ENCODE measurements at places on chromosomes 4 and X.

DNA sequence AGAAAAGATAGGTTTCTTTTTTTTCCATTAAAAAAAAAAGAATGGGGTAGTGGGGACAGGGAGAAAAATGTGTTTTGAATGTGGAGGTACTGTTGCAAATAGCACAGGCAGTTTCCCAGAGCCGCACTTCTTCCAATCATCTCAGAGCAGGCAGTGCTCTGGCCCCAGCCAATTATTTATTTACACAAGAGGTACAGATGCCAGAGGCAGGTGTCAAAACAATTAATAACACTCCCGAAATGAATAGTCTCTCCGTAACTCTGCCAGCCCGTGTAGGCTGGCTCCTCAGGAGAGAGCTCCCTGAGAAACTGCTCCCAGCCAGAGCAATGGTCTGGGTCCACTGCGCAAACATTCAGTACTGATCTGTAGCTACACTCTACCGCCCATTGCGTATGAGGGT lies 130.8 kb upstream of the IL1RAPL2 start:
- no peak for DNase-seq

GRCh38 chrX:138711399-138712347 lies at the start of gene FGF13:
TSS of gene FGF13 (minus strand) at chrX:138711717. CDS start at chrX:138711003, 714 bp downstream.
- DNase-seq = no peak

GRCh38 chr4:128459547-128459946 lies 171.9 kb upstream of the PGRMC2 start:
- no peak for DNase-seq

GRCh38 chr4:157265281-157265680 lies 44.8 kb downstream of the GRIA2 start:
- peak; percentile 15 for DNase-seq

DNA sequence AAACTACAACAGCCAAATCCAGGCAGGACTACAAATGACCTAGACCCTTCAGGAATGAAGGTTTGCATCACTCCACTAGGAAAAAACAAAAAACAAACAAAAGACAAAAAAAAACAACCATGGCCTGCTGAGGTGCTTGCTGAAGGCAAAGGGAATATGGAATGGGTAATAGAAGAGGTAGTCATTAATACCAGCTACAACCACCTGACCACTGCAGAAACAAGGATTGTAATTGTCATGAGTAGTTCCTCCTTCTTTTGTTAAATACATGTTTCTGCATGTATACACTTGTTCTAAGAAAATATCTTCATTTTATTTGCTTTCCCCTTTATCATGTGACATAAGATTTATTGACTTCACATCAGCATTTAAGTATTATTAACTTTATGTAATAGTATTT lies 409.8 kb upstream of the GRID2 start:
- DNase-seq = no peak

- DNase-seq = peak; percentile 44
Measured at GRCh38 chr4:112882286-112882685, 167.2 kb upstream of the ANK2 start.

DNA sequence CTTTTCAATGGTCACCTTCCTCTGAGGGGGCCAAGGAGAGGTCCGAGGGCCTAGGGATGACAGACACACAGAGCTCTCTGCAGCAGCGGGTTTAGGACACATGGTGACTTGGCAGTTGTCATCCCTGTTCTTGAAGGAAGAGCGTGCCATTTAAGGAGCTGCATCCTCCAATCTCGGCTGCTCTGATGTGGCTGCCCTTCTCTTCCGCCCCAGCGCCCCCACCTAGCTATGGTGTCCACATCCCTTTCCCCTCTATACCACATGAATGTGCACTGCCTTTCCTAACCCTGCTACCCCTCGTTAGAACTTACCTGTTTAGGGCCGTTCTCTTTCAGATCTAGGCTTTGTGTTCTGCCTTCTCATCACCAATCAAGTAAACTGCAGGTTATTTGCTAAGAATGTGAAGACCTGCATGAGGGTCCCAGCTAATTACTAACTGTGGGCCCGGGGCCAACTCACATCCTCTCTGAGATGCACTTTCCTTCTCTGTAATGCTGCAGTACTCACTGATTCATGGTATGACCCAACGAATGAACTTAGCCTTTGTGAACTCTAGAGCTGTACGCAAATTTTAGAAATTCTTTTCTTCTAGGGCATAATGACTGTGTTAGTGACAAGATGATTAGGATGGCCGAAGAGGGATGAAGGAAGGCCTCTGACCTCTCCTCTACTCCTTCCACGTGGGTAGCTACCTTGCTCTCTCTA lies 38.2 kb downstream of the CHST7 start:
- no peak for DNase-seq

GRCh38 chr4:56961107-56961500 lies 16.3 kb downstream of the NOA1 start:
- DNase-seq = no peak

DNA sequence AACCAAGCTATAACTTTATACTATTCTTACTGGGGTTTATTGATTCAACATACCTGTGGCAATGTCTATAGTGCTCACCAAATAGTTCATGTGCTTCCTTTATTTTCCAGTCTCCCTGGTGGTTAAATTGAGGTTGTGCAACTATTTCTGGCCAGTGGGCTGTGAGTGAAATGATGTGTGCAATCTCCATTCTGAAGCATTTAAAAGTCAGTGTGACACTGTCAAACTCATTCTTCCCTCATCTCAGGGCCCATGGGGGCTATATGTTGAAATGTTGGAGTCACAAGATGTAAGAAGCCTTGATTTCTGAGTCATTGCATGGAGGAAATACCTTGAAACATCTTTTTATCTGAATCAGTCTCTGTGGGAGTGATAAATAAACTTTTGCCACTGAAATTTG lies 414.3 kb upstream of the RPS6KA3 start:
- DNase-seq = no peak

DNA sequence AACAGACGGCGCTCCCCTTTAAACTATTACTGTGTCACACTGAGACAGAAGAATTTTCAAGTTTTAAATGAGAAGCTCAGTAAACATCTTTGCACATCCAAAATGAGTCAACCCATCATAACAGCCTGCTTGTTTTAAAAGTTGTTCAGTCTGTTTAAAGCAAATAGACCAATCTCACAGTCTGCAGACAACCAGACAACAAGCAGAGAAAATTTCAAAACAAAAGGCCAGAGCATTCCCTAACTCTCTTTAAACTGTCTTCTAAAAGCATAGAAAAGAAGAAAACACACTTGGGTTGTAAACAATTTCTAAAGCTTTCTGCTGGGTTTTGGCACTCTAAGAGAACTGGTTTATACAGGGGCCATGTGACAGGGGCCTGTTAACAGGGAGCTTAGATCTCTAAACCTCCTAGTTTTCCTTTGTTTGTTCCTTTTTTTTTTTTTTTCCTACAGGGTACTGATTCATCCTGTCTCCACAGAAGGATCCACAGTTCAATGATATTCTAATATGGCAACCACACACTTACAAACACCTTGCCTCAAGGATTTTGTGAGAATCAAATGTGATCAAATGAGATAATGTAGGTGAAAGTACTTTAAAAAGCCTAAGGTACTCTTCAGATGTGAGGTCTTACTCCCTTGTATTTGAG lies 100.8 kb upstream of the MAML3 start:
- DNase-seq = no peak

- DNase-seq = peak; percentile 88
Measured at GRCh38 chr4:173264684-173265185, 69.4 kb downstream of the HMGB2 start.

- no peak for DNase-seq
Measured at GRCh38 chrX:31217084-31217483, 145.2 kb upstream of the FTHL17 start.

GRCh38 chrX:84666086-84666485 lies 163.8 kb upstream of the HDX start:
- DNase-seq = no peak

DNA sequence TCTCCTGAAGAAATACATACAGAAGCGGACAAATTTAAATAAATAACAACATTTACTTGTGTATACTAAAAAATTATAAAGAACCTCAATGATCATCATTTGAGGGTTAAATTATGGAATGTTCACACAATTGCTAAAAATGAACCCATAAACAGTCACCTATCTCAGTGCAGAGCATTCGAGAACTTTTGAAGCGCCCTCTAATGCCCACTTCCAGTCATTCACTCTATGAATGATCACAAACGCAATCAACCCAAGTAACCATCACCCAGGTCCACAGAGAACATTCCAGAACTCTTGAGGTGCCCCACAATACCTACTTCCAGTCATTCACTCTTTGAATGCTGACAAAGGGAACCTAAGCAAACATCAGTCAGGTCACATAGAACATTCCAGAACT lies 103.5 kb upstream of the PLAC1 start:
- DNase-seq = no peak

All from NCI-H446 treated with DMSO at 0.1 percent for 48 hours (cell line).